CD4-positive, alpha-beta T cell (primary cell): ENCODE measurements at places on chromosomes 16 and 17.

GRCh38 chr17:41334385-41335305, 16.0 kb downstream of the KRT33A start:
- peak; percentile 59 for DNase-seq

GRCh38 chr16:27379919-27380318, 22.1 kb upstream of the IL21R start:
- DNase-seq: no peak

GRCh38 chr17:43578699-43579565, 32.8 kb upstream of the ETV4 start:
- DNase-seq: peak; percentile 10

DNA sequence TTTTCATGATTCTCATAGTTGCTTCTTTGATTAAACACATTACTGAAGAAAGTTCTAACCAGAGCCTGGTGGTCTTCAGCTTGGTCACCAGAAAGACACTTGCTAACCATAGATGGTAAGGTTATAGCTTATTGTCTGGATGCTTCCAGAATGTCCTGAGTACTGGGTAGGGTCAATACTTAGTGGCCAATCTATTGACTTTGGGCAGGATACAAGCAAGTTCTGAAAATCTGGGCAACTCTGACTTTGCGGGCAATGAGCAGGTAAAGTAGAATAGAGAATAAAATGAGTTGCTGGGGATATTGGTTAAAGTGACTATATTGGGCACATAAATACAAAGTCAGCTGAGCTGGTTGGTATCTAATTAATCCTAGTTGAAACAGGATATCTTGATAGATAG, 63.0 kb downstream of the ABCA8 start:
- no peak for DNase-seq
